ENCODE measurements at places on chromosomes 5 and 9.

- DNase-seq = no peak
These were observed 16.1 kb downstream of the AP3S1 start for GRCh38 chr5:115857626-115858349.

DNA sequence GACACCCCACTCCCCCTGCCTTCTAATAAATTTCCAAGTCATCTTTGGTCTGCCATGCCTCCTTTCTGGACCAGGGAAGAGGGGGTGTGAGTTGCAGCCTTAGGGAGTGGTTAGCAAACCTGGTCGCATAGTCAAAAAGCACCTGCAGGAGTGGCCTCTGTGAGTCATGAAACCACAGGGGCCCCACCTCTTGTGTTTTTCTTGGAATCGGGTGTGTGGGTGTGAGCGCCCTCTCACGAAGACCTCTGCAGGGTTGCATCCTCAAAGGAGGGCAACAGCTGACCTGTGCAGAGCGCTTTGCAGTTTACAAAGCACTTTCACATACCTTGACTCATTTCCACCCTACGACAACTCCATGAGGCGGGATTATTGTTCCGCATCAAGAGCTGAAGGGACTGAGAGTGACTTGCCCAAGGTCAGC, 36.8 kb upstream of the TEX48 start:
- no peak for DNase-seq

- DNase-seq = no peak
These were observed 219.8 kb downstream of the ARL15 start for GRCh38 chr5:54090495-54091120.

DNA sequence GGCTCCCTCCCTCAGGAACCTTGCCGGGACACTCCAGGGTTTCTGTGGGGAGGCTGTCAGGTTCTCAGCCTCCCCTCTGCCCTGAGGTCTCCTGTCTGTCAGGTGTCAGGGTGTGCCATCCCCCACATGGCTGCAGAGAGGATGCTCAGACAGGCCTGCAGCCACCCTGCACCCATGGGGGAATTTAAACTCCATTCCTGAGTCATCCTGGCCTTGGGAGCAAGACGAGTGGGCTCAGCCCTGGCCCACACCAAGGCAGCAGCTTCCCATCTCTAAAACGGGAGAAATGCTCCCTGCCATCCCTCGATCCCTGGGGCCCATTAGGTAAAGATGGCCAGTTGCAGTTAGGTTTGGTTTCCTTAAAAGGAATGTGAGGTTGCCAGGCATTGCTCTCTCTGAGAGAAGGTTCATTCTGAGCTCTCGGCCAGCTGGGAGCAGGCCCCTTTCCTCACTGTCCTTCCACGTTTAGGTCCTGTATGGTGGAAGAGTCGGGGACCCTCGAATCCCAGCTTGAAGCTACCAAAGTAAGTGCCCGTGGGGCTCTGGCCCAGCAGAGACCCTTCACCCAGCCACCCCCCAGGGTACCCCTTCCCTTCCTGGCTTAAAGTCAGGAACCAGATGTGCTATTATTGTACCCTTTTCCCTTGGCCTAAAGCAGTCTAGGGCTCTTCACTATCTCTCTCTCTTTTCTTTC, 26.6 kb downstream of the DYNC2I2 start:
- no peak for DNase-seq

Data from inflammatory macrophage treated with lipopolysaccharide for 1 hour (primary cell).